ENCODE measurements at places on chromosomes 1 and 21.

DNA sequence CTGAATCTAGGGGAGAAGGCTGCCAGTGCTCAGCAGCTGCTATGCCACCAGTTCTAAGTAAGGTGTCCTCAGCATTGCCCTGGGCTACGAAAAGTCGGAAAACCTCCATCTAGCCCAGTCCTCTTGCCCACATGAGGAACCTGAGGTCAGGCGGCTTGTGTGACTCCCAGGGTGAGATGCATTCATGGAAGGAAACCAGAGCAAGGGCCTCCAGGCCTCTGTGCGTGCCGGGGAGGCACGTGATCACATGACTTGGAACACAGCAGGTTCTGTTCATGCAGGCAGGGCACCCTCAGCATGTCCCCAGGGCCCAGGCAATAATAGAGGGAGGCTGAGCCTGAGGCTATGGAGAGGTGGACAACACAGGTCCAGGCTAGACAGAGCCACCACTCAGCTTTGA, 312.5 kb upstream of the DUSP10 start:
- DNase-seq: no peak

- no peak for DNase-seq
Observed at GRCh38 chr1:234302354-234302962, 70.8 kb upstream of the COA6 start.

GRCh38 chr1:56973923-56974742, 8.3 kb upstream of the C8B start:
- DNase-seq: no peak

DNA sequence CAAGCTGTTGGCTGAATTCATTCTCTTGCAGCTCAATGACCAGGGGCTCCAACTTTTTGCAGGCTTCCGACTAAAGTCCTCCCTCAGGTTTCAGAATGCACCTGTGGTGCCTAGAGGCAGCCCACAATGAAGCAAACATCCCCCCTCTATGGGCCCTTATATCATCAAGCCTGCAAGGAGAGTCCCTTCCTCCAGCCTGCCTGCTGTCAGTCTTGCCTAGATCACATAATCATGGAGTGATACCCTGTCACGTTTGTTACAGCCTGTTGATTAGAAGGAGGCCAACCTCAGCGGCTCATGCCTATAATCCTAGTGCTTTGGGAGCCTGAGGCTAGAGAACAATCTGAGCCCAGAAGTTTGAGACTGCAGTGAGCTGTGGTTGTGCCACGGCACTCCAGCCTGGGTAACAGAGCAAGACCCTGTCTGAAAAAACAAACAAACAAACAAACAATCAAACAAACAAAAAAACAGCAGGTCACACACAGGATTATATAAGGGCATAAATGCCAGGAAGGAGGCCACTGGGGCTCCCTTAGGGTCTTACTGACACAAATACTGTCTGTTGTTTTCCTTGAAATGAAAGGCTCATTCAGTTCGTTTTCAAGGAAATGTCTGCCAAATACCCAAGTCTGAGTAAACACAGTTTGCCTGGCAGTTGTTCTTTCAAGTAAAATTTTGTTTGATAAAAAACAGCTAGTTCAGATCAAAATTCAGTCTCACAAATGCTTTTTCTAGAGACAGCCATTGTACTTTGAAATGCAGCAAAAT, 4.7 kb upstream of the SPRR3 start:
- DNase-seq: no peak

DNA sequence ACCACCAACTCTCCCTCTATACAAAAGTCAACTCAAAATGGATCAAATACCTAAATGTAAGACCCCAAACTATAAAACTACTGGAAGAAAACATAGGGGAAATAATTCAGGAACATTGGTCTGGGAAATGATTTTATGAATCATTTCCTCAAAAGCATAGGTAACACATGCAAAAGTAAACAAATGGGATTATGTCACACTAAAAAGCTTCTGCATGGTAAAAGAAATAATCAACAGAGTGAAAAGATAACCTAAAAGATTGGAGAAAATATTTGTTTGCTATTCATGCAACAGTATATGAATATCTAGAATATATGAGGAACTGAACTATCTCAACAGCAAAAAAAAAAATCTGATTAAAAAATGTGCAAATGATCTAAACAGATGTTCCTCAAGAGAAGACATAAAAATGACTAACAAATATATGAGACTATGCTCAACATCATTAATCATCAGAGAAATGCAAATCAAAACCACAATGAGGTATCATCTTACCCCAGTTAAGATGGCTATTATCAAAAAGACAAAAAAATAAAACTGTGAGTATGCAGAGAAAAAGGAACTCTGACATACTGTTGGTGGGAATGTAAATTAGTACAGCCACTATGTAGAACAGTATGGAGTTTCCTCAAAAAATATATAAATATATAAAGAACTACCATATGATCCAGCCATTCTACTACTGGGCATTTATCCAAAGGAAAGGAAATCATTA, 47.8 kb downstream of the VCAM1 start:
- DNase-seq: no peak
